ENCODE measurements at places on chromosomes 3 and 15.

DNA sequence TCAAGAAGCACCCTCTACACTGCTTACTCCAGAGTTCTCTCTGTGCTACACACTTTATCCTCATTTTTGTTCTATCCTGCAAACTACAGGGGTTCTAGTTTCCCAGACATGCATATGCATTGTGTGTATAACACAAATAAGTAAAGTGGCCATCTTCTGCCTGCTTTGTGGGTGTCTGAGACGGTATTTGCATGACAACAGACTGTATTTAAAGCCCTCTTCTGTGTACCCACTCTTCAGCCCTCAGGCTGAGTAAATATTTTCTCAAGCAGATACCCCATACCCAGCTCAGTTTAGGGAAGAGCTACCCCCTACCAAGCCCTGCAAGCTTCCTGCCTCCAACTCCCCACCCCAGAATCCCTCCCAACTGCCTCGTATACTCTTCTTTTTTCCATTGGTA, 31.7 kb downstream of the SYNPR start:
- no peak for DNase-seq

GRCh38 chr15:50824514-50824913, 59.0 kb upstream of the SPPL2A start:
- DNase-seq = no peak

- peak; percentile 60 for DNase-seq
Observed at GRCh38 chr3:52983828-52984227, 62.0 kb downstream of the SFMBT1 start.

DNA sequence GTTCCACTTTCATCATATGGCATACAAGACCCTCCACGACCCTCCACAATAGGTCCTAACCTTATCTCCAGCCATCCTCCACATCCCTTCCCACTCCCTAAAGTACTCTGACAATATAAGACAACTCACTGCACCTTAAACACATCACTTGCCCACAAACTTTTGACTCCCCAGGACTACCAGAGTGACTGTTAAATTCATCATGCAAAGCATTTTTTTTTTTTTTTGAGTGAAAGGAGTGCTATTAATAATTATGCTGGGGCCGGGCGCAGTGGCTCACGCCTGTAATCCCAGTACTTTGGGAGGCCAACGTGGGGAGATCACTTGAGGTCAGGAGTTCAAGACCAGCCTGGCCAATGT, 55.8 kb downstream of the OSBPL10 start:
- DNase-seq = no peak

GRCh38 chr3:55906896-55907295, 419.8 kb upstream of the WNT5A start:
- no peak for DNase-seq

- DNase-seq = no peak
Observed at GRCh38 chr3:25472153-25472552, 44.1 kb downstream of the RARB start.

DNA sequence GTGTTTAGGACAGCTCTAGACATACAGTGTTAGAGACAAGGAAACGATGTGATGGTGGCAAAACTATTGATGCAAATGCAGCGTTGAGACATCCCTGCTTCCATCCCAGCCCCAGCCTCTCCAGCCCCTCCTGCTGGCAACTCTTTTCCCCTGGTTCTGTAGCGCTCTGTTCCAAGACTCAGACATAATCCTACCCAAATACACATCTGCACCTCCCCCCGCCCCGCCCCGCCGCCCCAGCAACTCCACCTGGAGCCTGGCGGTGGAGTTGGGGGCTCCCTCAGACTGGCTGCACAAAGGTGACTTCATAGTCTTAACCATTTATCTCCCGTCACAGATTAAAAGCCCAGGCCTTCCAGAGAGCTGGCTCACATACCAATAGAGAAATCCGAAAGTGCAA, 7.2 kb upstream of the SEC22A start:
- DNase-seq = no peak

GRCh38 chr15:63134245-63134985, 12.8 kb downstream of the LACTB start:
- DNase-seq = no peak

- DNase-seq = no peak
Observed at GRCh38 chr3:151112731-151113130, 27.3 kb downstream of the MED12L start.

- no peak for DNase-seq
Observed at GRCh38 chr15:68363353-68363752, 68.6 kb downstream of the ITGA11 start.

- DNase-seq = no peak
Observed at GRCh38 chr3:70919661-70920060, 607.2 kb upstream of the MDFIC2 start.

DNA sequence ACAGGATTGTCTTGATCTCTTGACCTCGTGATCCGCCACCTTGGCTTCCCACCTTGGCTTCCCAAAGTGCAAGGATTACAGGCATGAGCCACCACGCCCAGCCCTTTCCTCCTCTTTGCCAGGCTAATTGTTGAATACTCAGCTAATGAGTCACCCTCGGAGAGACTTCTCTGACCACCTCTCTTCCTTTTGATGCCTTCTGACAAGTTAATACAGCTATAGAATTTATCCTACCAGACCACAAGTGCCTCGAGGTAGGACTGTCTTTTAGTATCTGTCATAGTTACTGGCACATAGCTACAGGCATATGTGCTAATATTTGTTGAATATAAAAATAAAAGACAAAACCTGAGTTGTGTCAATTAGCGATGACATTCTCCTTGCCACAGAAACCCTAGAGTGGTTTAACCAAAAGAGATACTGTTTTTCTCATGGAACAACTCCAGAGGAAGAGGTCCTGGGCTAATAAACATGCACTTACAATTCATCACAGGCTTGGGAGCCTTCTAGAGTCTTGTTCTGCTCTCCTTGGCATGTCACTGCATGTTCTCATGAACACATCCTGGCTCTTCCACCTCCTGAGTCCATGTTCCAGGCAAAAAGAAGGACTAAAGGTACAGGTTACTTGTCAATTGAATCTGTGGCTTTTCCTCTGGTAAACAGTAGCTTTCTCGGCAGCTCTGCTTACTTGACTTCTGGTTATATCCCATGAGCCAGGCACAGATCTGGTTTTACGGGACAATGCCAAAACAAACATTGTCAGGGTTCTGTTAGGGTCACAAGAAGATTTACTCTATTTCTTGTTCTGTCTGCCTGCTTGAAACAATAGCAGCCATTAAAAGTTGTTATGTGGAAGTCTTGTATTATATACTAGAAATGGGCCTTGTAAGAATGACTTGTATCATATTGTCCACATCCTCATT, 332.3 kb downstream of the THSD4 start:
- DNase-seq = no peak

- DNase-seq = no peak
Observed at GRCh38 chr3:53804697-53805462, 41.3 kb downstream of the CHDH start.

GRCh38 chr3:137222736-137223225, 265.0 kb downstream of the IL20RB start:
- no peak for DNase-seq

DNA sequence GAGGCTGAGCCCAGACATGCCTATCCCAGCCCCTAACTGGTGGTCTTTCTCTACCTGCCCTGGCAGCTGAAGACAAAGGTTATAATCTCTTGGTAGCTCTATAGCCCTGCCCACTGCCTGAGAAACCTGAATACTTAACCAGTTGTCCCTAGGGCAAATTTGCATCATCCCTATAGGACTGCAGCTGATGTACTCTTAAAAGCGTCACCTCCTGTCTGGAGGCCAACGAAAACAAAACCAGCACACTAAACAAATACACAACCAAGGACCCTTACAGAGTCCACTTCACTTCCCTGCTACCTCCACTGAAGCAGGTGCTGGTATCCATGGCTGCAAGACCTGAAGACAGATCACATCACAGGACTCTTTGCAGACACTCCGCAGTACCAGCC, 98.0 kb downstream of the KCNAB1 start:
- no peak for DNase-seq

DNA sequence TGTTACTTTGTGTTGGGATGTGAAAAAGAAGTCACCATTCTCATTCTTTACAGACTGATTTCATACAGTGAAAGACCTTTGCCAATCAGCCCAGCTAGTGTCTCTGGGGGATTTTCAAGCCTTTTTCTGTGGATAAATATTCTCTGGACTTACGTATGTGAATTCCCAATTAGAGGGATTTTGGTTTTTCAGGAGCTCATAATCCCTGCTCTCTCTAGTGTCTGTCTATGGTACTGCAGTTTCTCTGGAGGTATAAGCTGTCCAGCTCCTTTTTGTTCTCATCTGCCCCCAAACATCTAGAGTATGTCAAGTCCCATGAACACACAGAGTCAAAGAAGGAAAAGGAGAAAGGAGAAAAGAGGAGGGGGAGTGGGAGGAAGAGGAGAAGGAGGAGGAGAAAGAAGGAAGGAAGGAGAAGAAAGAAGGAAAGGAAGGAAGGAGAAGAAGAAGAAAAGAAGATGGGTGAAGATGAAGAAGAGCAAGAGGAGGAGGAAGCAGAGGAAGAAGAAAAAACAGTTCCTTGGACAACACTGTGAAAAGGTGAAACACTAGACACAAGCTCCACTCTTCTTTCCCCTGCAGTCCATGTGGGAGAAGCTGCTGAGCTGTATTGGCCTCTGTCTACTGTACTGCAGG, 218.6 kb downstream of the GREM1 start:
- peak; percentile 3 for DNase-seq

DNA sequence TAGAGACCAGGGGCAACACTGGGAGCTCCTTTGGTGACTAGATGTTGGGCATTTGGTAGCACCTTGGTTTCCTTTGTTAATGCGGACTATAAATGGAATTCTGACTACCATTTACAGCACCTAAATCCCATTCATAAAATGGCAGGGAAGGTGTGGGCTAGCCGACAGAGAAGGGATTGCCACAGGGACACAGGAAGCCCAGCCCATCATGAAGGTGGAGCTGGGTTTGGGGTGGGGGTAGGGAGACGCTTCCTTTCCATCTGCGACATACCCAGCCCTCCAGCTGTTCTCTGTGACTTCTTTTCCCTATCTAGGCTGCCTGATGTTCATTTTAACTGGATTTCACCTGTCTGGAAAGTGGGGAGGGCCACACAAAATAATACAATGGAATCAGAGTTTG, 21.0 kb downstream of the ABHD2 start:
- DNase-seq = no peak

GRCh38 chr3:104960579-104960978, 406.1 kb upstream of the ALCAM start:
- DNase-seq = no peak

DNA sequence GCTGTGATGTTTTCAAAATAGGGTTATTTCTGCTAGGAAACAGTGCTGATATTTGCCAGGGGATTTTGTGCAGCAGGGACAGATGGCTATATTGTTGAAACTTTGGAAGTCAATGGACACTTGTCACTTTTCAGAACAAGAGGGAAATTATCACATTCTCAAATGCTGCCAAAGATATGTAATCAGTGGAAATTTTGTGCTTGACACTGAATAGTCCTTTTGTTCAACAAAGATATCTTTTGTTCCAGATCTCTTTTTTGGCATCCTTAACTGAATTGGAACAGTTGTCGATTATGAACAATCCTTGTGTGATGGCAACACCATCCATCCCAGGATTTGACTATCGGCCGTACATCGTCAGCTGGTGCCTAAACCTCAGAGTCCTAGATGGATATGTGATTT, 7.8 kb downstream of the CEP97 start:
- no peak for DNase-seq

- DNase-seq = no peak
Observed at GRCh38 chr15:33066584-33066983, 127.9 kb downstream of the FMN1 start.

DNA sequence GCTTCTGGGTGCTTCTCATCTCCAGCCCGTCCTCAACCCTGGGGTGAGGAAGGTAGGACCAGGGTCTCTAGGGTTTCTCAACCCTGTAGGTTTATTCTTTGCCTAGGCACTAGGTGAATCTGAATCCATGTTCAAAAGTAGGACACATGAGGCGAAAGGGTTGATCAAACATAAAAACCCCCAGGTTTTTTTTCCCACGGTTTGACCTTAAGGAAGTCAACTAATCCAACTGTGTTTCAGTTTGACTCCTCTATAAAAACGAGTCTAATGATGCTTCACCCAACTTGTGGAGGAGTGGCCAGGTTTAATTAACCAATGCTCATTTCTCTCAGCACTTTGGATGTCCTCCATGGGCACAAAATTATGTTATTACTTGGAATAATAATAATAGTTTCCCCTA, 335.9 kb upstream of the ICE2 start:
- no peak for DNase-seq

DNA sequence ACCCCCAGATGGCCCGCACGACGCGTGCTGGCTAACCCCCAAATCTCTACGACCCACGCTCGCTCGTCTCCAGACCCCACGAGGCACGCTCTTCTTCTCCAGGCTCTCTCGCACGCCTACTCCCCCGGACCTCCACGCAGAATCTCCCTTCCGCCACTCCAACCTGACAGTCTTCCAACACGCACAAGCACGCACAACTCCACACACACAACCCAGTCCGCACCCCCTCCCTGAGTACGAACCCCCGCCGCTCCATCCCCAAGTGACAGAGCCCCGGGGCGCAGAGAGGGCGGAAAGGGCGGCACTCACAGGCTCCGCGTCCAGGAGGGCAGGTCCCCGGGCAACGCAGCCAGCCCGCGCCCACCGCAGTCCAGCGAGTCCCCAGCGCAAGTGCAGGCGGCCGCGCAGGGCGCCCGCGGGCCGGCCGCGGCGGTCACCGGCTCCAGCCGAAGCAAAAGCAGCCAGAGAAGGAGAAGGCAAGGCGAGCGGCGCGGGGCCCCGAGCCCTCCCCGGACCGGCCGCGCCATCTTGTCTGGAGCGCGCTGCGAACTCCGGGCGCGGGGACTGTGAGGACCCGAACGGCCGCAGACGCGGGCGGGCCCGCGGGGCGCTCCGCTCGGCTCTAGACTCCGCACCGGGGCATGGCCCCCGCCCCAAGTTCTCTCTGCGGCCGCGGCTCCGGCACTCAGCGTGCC, 794 bp downstream of the LRIG1 start:
- no peak for DNase-seq

GRCh38 chr15:48557335-48557734, 88.2 kb downstream of the FBN1 start:
- no peak for DNase-seq

DNA sequence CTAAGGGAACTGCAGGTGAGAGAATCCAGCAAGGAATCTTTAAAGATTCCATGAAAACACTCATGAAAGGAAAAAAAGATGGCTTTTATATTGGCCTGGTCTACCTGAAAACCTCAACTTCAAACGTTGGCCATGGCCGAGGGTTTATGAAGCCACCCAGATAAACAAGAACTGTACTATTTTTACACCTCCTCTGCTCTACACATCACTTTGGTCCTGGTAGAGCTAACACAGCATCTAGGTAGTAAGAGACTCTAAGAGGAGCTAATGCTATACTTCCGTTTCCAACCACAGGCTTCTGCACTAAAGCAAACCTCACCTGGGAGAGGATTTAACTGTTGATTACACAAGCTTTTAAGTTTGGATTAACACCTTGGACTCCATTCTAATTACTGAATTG, 466.2 kb downstream of the FGF12 start:
- no peak for DNase-seq
